ENCODE measurements at places on chromosomes 7 and 10.

- no peak for DNase-seq
These were observed 85.5 kb upstream of the ADO start for GRCh38 chr10:62719061-62719460.

GRCh38 chr10:86536294-86536861, 14.8 kb upstream of the WAPL start:
- no peak for DNase-seq

DNA sequence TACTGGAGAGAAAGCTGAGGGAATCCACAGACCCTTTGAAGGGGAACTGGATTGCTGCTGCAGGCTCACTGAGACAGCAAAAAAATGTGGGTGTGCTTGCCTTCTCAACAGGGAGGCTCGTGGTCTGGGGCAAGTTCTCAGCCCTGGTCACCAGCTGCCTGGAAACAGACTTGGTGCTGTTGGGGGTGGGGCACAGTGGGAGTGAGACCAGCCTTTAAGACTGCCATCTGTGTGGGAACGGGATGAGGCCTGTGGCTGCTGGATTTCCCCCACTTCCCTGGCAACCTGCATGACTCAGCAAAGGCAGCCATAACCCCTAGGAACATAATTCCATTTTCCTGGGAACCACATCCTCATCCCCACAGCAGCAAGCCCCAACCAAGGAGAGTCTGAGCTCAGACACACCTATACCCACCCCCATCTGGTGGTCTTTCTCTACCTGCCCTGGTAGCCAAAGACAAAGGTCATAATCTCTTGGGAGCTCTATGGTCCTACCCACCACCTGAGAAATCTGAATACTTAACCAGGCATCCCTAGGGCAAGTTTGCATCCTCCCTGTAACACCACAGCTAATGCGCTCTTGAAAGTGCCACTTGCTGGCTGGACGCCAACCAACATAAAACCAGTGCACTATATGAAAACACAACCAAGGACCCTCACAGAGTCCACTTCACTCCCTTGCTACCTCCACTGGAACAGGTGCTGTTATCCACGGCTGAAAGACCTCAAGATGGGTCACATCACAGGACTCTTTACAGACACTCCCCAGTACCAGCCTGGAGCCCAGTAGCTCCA, 45.0 kb upstream of the TFEC start:
- DNase-seq: no peak

GRCh38 chr7:121334376-121334775, 5.6 kb downstream of the WNT16 start:
- no peak for DNase-seq

- DNase-seq: peak; percentile 45
These were observed 284.4 kb upstream of the PHYHIPL start for GRCh38 chr10:58892031-58892531.

DNA sequence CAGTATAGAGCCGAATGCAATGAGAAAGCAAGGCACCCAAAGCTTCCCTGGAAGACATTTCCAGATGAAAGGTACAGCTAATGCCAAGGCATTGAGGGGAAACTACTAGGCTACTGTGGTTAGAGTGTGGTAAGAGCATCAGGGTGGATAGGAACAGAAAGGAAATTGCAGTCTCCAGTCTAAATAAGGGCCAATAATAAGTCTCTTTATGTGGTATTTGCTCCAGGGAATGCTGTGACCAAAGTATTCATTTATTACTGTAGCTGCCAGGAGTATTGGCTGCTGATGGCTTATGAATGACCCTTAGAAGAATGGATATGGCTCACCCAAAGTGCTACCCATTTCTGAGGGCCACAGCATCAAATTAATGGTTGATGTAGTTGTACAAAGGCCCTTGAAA, 30.1 kb upstream of the POT1 start:
- no peak for DNase-seq

DNA sequence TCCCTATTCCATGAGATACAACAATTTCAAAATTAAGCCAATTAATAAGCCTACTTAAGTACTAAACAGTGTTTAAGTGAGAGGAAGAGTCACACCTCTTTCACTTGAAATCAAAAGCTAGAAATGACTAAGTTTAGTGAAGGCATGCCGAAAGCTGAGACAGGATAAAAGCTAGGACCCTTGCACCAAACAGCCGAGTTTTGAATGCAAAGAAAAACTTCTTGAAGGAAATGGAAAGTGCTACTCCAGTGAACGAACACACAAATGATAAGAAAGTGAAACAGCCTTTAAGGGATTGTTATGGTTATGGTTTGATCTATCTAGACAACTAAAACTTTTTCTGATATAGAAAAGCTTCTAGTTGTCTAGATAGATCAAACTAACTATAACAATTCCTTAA, 135.4 kb upstream of the KMT2E start:
- DNase-seq: no peak

- DNase-seq: peak; percentile 24
These were observed 290.8 kb downstream of the NXPH1 start for GRCh38 chr7:8724080-8724718.

DNA sequence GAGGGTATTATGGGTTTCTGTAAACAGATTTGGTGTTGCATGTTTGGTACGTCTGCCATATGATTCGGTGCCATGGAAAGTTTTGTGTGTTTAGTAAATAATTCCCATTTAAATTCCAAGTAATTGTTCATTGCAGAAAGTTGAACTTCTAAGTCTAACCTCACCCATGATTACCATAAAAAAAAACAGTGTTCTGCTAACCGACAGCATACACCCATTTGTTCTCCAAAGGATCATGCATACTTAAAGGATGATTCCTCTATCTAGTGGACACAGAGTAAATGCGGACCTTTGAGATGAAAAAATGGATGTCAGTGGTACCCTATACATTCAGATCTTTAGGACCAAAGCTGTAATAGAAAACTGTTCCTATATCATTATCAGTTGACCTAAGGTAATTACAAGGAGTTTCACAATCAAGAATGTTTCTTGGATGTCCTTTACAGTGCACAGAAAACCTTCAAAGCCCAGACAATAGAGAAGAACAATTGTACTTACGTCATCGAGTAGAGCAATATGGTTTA, 209.9 kb downstream of the CRPPA start:
- DNase-seq: no peak

DNA sequence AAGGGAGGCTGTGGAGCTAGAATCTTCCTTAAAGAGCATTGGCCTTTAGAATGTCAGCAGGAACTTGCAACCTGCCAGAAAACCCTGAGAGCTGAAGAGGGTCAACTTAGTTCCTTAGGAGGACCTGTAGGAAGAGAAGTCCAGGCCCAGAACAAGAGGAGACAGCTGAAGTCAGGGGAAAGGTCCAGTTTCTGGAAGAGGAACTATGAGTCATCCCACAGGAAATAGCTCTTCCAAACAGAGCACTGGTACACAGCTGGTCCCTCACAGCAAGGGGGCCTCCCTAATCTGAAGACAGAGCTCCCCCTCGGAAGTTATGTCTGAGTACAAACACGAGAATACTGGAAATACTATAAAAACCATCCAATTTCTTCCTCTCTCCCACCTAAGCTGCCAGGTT, 98.9 kb downstream of the HERPUD2 start:
- DNase-seq: no peak

- DNase-seq: no peak
These were observed 563.6 kb upstream of the SEMA3D start for GRCh38 chr7:85750454-85750949.

GRCh38 chr7:867001-867405, 9.4 kb upstream of the GET4 start:
- no peak for DNase-seq

DNA sequence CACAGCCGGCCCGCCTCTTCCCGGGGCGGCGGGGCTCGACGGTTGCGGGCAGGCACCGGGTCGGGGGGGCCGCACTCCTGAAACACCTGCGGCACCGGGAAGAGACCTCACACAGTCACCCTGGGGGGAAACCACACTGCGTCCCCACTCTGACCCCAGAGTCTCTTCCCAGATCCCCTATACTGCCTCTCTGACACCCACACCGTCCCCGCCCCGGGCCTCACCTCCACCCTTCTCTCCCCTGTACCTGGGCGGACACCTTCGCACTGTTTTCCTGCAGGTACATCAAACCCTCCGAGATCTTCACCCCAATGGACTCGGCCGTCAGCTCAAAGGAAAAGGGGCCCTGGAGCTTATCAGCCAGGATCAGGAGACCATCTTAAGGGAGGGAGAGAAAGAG, 3.4 kb upstream of the GAL3ST4 start:
- DNase-seq: no peak

DNA sequence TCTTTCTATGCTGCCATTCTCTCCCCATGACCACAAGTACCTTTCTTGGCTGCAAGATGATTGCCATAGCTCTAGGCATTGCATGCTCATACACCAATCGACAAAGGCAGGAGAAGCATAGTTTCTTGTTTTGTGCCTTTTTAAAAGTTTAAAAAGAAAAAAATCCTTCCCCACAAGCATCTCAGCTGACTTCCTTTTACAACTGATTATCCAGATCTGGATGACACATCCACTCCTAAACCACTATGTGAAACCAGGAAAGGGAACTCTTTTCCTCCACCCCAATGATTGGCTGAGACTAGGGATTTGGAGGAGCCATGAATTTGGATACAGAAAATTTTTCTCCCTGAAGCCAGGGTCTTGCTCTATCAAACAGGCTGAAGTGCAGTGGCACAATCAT, 14.5 kb upstream of the LRRC4 start:
- no peak for DNase-seq

GRCh38 chr7:157355784-157356511, 19.1 kb downstream of the DNAJB6 start:
- DNase-seq: no peak

- no peak for DNase-seq
These were observed 195.4 kb downstream of the EBF3 start for GRCh38 chr10:129768437-129769355.

DNA sequence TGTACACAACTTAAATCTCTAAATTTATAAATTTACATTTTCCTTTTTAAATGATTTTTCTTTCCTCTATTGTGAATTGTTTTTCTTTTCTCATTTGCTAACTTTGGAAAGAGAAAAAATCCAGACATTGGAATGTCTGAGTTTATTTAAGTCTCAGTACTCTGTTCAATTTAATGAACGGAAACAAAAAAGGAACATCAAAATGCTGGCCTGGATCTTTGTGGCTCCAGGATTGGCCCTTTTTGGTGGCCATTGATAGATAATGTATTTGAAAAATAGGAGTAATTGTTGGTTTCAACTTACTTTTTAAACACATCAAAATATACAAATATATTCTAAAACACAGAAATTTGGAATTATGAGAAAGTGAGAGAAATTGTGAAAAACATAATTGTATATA, 336.0 kb downstream of the SUGCT start:
- no peak for DNase-seq

DNA sequence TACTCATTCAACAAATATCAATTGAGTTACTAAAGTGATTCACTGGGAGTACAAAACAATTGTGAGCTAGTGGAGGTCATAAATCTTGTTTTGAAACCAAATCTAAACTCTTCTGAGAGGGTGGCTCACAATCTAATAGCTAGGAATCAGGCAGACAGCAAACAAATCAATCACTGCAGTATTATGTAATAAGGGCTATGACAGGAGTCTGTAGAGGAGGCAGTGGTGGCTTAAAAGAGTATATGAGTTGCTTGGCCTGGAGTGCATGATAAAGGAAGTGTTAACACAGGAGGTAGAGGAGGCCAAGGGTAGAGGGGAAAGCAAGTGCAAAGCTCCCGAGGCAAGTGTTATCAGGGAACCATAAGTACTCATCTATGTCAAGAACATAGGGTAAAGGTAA, 16.5 kb downstream of the MYPN start:
- DNase-seq: no peak
